Occipital lobe (tissue), 3 donors: ENCODE measurements at places on chromosomes 7 and 10. TPM values are rescaled to one million over a fixed set of nuclear protein-coding genes. Genes with fewer than 3 reads are reported as not detected.

The NEBL gene
- total RNA-seq, result 61.1 TPM

The NME8 gene
- total RNA-seq, result not detected

GRCh38 chr7:150811-151221 lies 41.6 kb upstream of the FAM20C start:
- DNase-seq, result no peak

GRCh38 chr7:101947899-101948298 lies 130.5 kb downstream of the CUX1 start:
- DNase-seq, result peak; percentile 34

The SPDYE2 gene
- not detected for total RNA-seq

- DNase-seq, result no peak
These were observed 488 bp downstream of the ABCF2 start for GRCh38 chr7:151226560-151226874.
